ENCODE measurements at places on chromosomes 2 and 18.

DNA sequence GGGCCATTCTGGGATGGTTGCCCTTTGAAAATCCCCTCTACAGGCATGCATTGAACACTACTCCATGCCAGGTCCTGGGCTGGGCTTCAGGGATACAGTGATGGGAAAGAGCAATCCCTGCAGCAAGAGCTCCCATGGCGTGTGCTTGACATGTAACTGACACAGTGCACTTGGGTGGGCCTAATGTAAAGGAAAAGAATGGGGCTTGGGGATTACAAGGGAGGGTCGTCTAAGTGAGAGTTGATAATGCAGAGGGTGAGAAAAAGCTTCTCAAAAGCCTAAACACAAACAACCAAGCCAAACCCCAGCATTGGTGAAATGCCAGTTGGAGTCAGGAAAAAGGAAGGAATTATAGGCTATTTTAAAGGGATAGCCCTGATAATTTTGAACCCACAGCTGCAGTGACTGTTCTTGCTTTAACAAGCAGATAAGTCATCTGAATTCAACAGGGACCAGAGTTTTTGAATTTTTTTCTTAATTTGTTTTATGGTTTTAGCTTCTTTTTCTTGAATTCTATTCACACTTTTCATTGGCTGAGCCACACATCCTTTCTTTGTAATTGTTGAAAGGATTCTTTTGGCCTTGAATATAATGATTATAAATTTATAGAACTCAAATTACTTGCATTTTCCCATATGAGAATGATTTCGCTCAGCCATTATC is 308.7 kb downstream of the LPIN1 start:
- no peak for DNase-seq

DNA sequence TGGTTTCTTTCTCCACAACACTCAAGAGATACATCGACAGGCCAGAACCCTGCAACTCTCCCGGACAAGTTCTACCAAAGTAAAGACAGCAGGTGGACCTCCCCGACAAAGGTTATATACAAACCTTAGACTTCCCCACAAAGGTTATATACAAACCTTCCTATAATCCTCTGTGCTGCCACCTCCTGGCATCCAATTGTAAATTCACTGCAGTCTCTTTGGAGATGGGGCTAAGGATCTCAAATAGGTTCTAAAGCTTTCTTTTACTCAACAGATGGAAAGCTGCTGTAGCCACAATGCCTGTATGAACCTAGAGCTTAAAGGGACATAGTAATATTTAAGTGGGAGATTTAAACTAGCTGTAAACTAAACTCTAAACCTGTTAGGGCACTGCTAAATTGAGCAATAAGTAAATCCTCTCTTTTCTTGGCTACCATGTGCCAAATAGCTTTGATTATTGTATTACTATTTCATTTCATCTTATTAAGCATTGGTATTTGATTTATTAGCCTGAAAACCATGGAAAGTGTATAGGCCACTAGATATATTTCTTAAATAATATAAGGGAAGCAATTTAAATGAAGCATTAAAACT is 9.8 kb upstream of the MREG start:
- DNase-seq = peak; percentile 48

- DNase-seq = no peak
These were observed 600.5 kb downstream of the SATB2 start for GRCh38 chr2:198857246-198857645.

- DNase-seq = no peak
These were observed 1540.2 kb upstream of the SLC39A10 start for GRCh38 chr2:194116861-194117260.

GRCh38 chr2:174631009-174631981 is 33.7 kb upstream of the WIPF1 start:
- DNase-seq = no peak

- DNase-seq = no peak
These were observed 98.5 kb downstream of the ATAD2B start for GRCh38 chr2:23828256-23828980.

DNA sequence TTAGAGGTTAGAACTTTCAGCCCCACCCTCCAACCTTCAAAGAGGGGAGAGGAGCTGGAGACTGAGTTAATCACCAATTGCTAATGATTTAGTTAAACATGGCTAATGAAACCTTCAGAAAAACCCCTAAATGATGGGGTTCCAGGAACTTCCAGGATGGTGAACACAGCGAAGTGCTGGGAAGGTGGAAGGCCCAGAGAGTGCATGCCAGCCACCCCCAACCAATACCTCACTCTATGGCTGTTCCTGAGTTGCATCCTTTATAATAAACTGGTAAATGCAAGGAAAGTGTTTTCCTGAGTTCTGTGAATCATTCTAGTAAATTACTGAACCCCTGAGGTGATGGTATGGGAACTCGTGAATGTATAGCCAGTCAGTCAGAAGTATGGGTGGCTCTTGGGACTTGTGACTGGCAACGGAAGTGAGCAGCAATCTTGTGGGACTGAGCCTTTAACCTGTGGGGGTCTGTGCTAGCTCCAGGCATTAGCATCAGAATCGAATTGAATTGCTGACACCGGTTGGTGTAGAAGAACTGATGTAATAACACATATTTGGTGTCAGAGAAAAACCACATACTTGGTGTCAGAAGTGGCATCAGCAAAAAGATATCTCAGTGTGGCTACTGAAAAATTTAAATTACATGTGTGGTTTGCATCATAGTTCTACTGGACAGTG is 37.4 kb downstream of the NPHP1 start:
- no peak for DNase-seq

DNA sequence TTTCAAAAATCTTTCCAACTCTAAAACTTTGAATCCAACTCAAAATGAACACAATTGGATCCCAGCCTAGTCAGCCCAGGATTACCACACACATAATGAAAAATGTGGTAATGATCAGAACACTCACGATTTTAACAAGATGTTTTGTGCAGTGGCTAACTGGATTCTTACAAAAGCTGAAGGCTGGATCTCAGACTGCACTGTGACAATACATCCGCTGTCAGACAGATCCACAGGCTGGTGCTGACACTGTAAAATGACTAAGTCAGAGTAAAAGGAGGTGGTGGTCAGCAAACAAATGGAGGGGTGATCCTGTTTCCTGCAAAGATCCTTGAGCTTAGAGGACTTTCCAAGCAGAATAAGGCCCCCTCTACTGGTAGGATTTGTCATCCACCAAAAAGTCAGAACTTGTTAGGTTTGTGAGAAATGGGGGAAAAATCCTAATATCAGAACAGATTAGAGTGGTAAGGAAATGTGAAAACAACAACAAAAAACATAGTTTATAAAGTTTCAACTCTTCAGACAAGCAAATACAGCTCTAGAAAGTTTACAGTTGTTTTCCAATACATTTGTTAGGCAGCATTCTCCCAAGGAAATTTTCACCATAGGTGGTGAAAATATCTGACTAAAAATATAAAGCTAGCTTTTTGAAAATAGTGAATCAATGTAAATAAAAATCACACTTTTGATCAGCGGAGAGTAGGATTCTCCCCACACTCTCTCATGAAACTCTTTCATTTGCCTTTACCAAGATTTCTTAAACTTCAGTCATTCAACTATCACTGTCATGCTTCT is 211.9 kb downstream of the AGPS start:
- peak; percentile 25 for DNase-seq

- peak; percentile 67 for DNase-seq
These were observed 1.8 kb upstream of the NFATC1 start for GRCh38 chr18:79393635-79394533.

DNA sequence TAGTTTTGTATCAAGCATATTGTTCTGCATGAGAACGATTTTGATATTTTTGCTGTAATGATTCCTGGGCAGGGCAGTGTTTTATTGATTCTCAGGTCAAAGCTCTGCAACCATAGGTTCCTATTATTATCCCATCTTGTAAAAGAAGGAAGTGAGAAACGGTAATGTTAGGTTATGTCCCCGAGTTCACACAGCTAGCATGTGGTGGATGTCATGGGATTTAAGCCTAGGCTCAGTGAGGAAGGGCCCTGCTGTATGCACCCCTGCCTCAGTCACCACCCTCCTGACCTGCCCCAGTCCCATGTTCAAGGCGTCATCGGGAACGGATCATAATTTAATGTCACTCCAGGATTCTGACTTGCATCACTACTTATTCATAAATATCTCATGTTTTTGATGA is 10.7 kb downstream of the ACP1 start:
- DNase-seq = no peak

GRCh38 chr2:130372833-130373807 is 17.3 kb downstream of the PTPN18 start:
- DNase-seq = no peak

- no peak for DNase-seq
These were observed 107.9 kb downstream of the KLHL29 start for GRCh38 chr2:23492921-23493320.

- DNase-seq = no peak
These were observed 107.9 kb downstream of the CCDC74A start for GRCh38 chr2:131635611-131636010.

DNA sequence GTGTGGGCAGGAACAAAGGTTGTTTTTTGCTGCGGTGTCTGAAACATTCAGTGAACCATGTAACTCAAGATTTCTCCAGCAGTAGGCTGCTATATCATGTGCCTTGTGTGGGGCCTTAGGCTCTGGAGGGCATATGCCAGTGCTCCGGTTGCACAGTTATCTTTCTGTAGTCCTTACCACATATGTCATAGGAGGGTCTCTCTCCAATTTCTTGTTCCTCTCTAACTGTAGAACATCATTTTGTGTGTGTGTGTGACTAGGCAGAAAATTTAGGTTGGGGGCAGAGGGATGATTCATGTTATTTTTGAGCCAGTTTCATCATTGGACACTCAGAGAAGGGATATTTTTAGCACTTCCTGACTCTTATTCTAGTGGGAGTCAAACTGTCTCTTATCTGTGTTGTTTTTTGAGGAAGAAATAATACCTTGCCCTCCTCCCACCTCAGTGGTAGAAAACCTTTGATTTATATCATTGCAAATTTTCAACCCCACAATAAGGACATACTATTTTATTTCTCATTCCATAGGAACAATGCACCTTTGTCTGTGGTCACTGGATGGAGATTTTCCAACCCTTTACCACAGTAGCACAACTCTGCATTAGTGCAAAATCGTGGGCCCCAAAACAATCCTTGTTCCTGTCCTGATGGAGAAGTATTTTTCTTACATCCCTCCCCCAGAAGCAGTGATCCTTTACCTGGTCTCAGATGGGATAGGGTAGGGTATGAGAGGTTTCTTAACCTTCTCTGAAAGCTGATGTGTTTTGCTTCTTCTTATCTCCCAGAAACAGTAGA is 113.9 kb downstream of the CCDC74A start:
- no peak for DNase-seq

DNA sequence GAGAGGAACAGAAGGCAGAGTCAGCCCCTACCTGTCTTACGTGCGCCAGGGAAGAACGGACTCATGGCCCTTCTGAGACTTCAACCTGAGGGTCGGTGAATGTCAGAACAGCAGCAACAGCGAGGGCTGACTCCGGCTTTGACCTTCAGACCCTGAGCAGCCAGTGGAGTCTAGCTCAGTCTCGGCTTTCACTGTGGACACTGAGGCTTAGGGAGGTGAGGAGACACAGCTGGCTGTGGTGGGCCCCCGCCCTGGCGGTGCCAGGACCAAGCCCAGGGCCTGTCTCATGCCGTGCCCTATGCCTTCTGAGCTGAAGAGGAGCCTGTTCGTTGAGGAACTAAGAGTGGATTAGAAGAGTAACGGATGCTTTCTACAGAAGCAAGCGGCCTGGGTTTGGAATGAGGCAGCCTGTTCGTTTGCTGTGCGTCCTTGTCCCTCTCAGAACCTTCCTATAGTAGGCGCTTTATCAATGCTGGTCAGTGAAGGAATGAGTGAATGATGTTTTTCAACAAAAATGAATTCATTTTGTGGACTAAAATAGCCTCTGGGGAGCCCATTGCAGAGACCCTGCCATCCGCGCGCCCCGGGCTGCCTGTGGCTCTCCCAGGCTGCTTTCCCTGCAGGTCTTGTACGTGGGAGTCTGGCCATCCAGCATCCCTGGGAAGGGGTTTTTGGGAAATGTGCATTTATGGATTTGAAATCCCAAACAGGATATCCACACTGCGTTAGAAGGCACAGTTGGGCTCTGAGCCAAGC is 38.9 kb downstream of the ASB1 start:
- no peak for DNase-seq

GRCh38 chr2:96739076-96739632 is 710 bp downstream of the LMAN2L start:
- no peak for DNase-seq

DNA sequence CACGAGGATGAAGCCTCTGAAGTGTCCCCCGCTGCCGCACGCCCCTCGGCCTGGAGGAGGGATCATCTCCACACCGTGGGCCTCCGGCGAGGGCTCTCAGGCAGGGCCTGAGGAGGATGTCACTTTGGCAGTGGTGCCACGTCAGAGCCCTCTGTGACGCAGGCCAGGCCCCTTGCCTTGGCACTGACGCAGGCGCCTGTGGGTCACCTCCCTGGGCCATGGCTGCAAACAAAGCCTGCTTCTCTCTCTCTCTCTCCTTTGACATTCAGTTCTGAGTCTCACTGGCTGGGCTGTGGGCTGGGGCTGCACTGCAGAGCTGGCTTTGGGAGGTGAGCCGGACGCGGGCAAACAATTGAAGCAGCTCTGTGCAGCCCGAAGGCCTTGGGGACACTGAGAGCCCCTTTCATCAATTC is 273.7 kb downstream of the TWIST2 start:
- no peak for DNase-seq

GRCh38 chr18:58934933-58935577 is 70.4 kb downstream of the ZNF532 start:
- no peak for DNase-seq

DNA sequence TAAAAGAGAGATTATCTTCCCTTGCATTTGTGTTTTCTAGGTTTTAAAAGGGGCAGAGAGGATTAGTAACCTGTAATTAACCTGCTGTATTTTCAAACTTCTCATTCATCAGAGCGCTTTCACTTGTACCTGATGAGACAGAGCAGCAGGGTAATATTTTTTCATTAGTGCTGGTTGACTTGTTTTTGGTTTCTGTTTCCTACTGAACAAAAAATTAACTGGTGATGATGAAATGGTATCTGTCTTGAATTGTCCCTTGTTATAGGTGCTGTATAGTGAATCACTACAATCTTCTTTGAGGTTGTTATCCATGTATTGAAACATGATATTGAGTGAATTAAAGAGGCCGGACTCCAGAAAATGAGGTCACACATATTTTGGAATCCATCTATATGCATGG is 37.9 kb downstream of the CDH20 start:
- DNase-seq = no peak

Measured in LoVo (cell line).